Substantia nigra (tissue), 51 donors: ENCODE measurements at places on chromosomes 1 and 21.

GRCh38 chr1:89429062-89429461 lies 65.2 kb downstream of the GBP6 start:
- no peak for DNase-seq

- DNase-seq = no peak
Measured at GRCh38 chr21:15870819-15871218, 141.0 kb downstream of the USP25 start.

DNA sequence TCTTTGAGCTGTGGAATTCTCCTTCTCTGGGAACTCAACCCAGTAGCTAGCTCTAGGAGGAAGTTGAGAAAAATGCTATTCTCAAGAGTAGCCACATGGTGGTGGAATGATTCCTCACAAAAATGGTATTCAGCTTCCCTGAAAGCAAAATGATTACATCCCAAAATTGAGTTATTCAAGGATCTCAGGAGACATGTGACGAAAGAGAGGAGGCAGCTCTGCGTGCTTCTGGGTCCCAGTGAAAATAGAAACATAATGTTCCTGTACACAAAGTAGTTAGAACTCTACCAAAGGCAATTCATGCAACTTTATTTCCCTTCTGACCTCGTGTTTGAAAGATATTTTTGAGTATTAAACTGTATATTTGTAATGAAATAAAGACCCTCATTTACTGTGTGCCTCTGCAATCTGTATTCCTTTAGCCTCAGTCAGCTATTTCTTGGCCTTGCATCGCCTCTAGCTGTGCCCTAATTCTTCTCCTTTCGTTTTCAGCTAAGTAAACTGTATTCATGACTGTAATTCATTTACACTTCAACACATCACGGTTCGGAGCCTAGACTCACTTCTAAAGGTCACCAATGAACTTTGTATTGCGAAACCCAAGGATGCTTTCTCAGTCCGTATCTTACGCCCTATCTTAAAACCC lies 167.3 kb downstream of the FASLG start:
- DNase-seq = no peak

GRCh38 chr1:13662493-13662892 lies 37.5 kb upstream of the PRDM2 start:
- no peak for DNase-seq

DNA sequence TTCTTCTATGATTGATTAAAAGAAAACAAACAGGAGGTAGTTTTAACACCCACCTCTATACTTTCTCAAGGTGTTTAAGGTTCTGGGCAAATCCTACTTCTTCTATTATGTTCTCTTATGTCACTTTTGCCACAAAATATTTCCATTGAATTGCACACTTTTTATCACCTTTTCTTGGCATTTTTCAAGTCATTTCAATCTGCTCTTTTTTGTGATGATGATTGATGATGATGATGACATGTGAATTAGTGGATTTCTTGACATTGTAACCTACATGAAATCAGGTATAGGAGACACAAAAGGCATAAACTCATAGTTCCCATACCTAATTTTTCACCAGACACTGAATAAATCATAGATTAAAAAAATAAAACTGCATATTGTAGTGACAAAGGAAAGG lies 4.1 kb downstream of the PTPRC start:
- DNase-seq = no peak

GRCh38 chr21:40638466-40639251 lies 208.3 kb downstream of the DSCAM start:
- no peak for DNase-seq

DNA sequence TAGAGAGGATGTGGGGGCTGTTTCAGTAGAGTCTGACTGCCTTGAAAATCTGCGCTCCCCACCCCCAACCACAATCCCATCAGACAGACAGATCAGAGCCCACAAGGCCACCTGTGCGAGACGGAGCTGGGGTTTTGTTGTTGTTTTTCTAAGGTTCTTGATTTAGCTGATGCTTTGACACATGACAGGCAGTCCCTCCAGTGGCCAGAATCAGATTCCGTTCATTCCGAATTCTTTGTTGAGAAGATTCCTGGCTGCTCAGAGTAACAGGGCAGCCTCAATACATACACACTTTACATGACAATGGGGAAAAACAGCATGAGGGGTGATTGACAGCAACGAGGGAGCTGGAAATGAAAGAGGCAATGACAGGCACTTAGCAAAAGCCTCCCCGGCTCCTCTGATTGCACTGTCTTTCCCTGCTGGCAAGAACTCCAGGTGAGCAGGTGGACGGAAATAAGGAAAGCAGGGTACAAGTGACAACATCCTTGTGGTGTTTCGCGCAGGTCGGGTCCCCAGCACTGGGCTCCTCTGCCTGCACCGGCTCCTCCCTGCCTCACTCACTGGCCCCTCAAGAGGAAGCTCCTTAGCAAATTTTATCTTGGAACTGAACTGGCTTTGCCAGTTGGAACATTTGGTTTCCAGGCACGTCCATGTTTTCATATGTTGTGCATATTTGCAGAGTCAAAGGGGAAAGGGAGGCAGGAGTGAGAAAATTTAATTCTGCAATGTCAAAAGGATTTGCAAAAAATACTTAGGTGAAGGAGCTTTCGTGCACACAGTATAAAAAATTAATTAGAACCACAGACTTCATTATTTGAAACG lies 148.7 kb downstream of the PGBD5 start:
- DNase-seq = no peak

DNA sequence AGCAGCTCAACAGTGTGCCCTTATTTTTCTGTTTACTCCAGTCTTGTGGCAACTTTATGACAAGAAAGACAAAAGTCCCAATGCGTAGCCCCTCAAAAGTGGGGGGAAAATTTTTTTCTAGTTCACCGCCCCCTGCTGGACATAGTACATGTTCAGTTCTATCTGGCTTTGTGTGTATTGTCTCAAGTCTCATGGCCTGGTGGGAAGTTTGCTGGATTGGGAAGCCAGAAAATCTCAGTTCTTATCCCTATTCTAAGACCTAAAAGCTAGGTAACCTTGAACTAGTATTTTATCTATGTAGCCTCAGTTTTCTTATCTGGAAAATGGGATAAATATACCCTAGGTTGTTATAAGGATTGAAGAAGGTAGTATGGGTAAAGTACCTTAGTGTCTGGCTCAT lies 55.8 kb upstream of the LDLRAP1 start:
- DNase-seq = no peak

DNA sequence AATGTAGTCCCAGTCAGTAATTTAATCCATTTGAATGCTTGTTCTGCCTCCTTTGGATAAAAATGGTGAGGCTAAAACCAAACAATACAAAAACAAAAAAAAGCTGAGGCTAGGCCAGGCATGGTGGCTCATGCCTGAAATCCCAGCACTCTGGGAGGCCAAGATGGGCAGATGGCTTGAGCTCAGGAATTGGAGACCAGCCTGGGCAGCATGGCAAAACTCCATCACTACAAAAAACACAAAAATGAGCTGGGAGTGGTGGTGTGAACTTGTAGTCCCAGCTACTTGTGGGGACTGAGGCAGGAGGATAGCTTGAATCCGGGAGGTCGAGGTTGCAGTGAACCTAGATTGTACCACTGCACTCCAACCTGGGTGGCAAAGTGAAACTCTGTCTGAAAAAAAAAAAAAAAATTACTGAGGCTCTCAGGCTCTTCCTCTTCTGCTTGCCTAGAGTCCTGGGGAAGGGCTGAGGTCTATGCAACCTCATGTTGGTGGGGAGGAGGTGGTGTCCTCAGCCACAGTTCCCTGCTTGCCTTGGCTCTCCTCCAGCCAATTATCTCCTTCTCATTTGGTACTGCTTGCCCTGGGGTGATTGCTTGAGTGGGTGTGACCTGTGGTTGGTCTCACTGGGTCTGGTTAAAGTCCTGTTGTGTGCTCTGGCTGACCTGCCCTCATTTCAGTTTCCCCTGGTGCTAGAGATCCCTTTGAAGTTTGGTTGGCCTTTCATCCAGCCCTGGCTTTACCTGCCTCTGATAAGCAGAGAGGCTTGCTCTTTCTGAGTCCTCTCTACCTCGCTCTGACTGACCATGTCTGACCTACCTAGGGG lies 20.9 kb downstream of the S1PR1 start:
- no peak for DNase-seq

GRCh38 chr1:37128091-37128490 lies 93.8 kb upstream of the GRIK3 start:
- no peak for DNase-seq

DNA sequence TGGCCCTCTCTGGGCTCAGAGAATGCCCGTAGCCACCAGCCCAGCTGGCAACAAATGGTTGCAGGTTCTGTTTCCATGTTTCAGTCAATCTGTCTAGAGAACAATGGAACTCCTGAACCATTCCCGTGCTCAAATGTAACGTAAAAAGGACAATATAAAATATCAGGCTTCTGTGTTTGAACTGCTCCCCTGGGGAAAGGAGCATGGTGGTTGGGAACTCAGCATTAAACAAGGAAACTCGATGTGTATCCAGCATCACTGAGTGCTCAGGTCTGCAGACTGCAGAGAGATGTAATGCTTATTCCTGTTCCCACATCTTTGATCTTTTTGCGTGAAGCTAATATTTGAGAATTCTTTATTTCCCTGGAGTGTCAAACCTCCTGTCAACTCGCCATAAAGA lies 326.5 kb downstream of the KIF26B start:
- DNase-seq = no peak

GRCh38 chr1:113958691-113959090 lies 20.6 kb upstream of the OLFML3 start:
- DNase-seq = no peak

DNA sequence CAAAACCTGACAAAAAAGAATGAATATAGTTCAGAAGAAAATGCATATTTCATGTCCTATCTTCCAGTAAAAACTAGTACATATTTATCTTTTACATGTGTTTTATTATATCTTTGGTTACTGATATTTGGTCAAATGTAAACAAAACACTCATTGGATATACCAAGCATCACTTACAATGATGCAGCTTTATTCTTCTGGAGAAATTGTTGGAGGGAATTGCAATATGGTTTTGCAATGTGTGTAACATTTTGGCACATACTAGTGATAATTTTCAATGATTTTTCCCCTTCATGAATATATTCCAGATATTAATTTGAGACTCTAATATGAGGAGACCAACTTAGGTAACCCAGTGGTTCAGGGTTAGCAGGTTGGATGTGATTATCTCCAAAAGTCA lies 146.1 kb downstream of the ZC3H11B start:
- DNase-seq = no peak

DNA sequence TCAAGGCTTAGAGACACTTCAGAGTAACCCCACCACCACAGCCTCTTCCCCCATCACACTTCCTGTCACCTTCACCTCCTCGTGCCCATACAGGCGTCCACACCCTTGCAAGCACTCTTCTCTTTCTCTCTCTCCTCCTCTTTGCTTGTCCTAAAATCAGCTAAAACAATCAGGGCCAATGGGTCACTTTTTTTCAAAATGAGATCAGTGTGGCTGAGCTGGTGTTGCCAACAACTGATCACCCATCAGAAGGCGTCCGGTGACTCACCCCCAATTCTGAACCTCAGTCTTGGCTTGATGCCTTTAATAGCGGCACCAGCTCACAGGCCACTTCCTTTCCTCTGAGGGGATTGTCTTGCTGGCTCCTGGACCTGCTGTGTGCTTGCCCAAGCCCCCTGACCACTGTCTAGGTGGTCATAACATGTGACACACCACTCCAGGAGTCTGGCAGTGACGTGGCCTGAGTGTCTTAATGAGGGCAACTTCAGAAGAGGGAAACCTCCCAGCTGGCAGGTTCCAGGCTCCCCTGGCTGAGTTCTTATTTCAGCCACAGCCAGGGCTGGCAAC lies 1.6 kb downstream of the DRAXIN start:
- DNase-seq = no peak

DNA sequence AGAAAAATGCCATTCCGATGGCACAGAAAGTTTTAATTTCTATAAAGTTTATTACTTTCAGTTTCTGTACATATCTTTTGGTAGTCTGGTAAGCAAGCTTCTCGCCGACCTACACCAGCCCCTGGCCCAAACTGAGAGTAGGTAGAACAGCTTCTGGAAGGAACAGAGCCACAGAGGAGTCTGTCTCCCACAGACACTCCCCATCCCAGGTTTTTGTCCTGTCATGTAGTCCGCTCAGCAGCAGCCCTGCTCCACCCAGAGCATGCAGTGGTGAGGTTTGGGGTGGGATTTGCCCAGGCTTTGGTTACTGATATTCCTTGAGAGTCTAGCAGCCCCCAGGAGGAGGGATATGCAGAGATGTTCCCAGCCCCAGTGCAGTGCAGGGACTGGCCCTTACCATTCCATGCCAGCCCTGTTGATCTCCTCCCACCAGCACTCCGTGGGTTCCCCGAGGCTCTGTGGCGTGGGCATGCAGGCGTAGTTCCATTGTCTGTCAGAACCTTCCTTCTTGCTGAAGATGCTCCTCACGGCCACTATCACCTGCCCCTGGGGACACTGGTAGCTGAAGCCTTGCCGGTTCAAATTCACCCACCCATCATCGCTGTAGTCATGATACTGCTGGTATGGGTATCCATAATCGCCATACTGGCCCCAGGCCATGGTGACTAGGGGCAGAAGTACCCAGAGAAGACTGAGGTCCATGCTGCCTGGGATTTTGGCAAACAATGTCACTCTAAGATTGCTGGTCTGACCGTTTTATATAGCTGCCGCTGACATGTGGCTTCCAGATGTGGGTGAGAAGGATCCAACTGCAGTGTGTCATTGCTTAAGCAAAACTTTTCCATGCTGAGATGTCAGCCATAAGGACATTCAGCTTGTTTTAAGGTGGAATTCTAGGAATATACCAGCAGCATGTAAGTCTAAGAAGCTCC lies at the start of gene DPT:
Gene DPT (minus strand): TSS at position 734 of the 932 bp plus-strand sequence. CDS start 32 bp downstream, at position 702.
- DNase-seq = no peak

DNA sequence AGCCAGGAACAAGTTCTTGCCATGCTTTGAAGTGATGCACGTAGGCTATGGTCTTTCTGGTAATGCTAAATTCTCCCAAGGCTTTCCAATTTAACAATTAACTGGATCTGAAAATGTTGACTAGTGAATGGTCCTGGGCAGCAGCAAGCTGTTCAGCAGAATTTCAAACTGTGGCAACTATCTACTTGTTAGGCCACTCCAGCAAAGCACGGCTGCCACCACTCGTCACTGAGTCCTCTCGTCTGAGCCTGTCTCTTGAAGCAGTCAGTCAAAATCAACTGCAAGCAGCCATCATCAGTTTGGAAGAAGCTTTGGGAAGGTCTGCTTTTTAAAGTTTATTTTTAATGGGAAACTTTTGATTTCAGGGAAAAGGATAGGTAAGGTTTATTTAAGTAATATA lies 6.1 kb downstream of the FLVCR1 start:
- no peak for DNase-seq

- no peak for DNase-seq
Measured at GRCh38 chr1:205505076-205505729, 734 bp downstream of the CDK18 start.

GRCh38 chr21:38819719-38820159 lies 14.0 kb downstream of the ETS2 start:
- DNase-seq = no peak

DNA sequence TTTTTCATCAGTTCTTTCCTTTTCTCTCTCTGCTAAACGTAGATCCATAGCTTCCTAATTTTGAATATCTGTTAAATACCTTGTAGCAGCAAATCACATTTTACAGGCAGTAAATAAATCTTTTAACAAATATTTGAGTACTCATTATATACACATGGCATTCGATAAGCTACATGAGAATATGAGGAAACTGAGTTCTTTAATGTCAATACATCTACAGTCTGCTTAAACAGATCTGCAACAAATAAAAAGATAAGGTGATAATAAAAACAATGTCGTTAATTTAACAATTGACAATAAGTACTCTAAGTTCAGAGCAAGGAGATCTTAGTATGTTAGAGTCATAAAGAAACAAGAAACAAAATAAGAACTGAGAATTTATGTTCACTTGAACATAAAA lies 42.9 kb downstream of the SELENOF start:
- DNase-seq = no peak
